ENCODE measurements at places on chromosomes 13 and 19.

DNA sequence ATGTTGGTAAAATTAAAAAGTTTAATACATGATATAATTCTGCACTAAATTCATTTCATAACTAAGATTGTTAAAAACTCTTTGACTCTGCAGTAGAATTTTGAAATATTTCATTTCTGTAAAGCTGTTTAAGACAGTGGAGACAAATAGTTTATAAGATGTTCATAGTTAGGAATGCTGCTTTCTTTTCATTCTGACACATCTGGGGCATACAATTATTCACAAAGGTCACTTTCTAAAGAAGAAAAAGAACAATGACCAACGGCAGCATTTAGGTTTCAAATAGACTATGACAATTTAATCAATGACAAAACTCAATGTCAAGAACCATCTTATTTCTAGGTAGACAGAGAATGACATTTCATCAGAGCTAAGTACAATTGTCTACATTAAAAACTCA is 1422.1 kb downstream of the PCDH9 start:
- DNase-seq = no peak

DNA sequence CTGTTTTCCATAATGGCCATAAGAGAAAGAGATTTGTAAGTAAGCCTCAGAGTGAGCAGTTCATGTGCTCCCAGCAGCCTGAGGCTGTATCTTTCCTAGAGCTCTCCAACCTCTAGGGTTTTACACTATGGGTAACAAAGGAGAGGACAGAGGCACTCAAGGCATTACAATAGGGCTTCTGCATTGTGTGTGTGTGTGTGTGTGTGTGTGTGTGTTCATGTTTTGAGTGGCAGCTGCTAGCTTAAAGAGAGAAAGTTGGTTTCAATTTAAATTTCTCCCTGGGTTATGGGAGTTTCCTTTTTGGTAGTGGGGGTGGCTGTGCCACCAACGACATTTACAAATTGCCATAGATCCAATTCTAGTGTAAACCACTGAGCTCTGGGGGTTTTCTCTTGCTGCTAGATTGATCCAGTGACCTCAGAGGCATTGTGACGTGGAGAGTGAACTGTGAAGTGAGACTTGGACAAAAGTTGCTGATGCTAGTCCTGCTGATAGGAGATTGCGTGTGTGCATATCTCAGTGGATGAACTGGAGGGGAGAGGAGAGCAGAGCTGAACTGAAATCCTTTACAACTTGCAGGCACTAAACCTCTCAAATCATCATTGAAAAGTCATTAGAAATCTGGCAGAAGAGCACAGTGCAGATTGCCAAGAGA is 67.2 kb upstream of the OLFM4 start:
- DNase-seq = no peak

GRCh38 chr13:113863524-113864272 is at the start of gene GAS6:
Gene GAS6 (minus strand): TSS chr13:113864076. CDS start chr13:113863920, 156 bp downstream.
- DNase-seq = peak; percentile 36

DNA sequence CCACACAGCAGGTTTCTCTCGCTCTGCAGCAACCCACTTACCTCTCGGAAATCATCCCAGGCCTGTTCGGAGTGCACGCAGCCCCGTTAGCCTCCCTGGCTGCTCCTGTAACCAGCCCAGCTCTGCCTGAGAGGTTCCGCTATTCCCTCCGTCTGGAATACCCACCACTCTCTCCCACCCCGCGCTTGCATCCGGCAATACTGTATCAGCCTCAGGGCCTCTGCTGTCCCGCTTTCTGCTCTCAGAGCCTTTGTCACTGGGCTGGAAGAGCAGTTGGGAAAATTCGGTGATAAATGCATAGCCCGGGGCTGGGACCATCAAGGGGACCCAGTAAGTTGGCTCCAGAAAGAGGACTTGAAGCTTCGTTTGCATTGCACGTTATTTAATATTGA is 759 bp upstream of the TLE6 start:
- DNase-seq = no peak

DNA sequence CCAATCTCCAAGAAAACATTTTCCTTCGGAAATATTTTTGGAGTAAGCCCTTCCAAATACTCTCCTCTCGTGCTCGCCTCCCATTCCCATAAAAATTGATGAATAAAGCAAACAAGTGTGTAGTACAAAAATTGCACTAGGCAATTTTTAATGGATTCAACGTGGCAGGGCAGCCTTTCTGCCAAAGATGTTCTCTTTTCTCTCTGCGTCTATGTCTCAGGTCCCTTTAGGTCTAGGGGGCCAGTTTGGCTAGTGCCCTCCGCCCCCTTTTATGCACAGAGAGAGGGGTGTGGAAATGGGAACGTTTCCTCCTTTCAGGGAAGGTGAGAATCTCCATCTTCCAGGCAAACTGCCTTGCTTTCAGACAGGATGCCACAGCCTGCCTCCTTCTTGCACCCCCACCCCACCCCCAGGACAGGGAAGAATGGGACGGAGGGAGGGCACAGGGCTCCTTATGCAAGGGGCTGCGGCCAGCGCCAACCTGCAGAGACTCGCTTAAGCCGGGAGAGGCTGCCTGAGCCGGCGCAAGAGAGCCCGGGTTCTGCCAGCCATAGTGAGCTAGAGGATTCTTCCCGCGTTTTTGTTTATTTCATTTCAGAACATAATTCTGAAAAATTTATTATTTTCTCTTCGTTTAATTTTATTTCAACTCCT is 2.7 kb upstream of the ZIC2 start:
- no peak for DNase-seq

- DNase-seq = no peak
These were observed 10.2 kb downstream of the TRAPPC5 start for GRCh38 chr19:7690779-7691258.

- DNase-seq = no peak
These were observed 12.1 kb downstream of the CRYL1 start for GRCh38 chr13:20513466-20513995.

Measured in substantia nigra (tissue), 51 donors.